ENCODE measurements at places on chromosomes 11 and 22.

DNA sequence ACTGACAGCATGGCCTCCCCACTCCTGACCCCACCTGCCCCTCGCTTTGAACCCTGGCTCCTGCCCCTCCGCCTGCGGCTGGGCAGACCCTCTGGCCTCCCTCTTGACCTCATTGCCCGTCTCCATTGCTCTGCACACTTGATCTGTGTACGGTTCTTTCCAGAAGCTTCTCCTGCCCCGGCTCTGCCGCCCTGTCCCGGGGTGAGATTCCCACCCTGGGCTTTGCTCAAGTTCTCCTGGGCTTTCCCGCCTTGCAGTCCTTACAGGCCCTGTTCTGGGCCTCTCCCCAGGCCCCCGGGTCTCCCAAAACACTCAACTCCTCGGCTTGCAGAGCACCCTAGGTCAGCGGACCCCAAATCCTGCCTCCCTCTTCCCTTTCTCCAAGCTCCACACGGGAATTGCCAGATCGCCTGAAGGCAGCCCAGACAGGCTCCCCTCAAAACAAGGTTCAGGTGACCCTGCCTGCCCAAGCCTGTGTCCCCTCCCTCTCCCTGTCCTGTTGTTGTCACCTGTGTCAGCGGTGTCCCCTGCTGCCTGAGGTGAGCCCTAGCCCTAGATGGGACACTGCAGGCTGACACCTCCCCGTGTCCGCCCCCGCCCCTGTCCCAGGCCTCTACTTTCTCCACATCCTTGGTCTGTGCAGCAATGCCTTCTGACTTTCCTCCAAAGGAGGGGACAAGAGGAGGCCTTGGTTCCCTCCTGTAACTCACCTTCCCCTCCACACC lies 1.5 kb downstream of the GAL start:
- no peak for DNase-seq

DNA sequence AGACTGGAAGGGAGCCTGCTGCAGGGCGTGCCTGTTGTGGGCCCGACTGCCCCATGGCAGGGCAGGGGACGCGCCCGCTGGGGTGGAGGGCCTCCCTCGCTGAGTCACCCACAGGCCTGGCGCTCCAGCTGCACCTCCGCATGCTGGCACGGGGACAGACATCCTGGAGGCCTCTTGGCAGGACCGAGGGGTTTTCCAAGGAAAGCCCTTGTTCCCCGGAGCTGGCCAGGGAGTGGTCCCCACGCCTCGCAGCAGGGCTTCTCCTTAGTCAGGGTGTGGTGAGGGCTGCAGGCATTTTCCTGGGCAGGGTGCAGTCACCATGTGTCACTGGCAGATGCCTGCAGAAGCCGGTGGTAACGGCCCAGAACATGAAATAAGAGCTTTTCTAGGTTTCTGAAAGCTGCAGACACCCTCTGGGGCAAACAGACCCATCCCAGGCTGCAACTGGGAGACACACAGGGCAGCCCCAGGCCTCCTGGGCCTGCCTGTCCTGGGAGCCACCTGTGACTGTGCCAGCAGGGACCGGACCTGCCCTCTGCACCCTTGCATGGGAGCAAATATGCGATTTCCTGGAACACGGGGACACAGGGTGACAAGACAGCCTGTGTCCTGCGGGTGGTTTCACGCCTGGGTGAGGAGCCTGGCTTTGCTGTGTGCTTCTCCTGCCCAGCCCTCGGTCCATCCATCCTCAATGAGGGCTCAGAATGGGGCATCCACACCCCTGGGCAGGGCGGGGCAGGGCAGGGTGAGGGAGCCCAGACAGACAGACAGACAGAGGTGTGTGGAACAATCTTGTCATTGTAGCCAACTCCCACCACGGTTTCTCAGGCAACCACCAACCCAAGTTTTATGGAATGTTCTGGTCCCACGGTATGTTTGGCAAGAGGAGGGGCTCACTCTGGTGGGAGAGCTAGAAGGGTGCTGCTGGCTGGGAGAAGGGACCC lies 43.2 kb upstream of the FADD start:
- no peak for DNase-seq

DNA sequence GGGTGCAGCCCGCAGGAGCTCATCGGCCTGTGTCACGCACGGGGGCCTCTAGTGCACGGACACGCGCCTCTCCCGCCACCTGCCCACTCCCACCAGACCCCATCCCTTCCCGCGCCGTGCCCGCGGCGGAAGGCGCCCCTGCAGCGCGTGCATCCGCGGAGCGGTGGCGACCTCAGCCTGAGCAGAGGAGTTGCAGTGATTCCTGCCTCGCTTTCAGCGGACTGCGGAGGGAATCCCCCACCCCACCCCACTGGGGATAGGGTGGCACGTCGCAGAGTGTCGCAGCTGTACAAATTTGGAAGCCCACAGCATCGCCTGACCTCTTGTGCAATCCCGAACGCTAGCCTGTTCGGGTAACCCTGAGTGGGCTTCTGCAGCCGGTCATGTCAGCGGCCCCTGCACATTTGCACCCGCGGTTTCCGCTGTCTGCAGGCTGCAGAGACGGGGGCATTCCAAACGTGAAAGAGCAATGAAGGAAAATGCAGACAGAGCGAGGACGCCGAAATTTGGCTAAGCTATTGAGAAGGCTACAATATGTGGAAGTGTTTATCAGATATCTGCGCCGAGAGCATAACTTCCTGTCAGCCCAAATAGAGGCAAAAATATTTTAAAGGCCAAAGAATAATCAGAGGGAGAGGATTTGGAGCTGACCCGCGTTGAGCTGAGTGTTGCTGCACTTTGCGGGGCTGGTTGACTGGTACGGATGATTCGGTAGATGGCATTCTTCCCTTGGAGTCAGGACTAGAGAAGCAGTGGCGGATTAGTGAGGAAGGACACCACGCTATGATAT lies 617 bp upstream of the ARHGAP20 start:
- DNase-seq: no peak

DNA sequence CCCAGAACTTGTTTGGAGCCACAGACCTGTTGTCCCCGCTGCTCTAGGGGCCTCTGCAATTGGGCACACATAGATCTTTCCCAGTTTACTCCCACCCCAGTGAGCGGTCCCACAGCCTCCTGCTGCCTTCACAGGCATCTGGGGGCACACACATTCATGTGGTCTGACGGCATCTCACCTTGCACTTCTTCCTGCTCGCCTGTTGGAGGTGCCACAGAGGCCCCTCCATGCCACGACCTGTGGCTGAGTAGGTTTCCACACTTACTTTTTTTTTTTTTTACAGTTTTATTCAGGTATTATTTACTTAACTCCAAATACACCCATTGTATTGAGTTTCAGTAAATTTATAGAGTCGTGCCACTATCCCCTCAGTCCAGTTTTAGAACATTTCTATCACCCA lies 68.9 kb upstream of the SEPTIN5 start:
- DNase-seq: no peak

DNA sequence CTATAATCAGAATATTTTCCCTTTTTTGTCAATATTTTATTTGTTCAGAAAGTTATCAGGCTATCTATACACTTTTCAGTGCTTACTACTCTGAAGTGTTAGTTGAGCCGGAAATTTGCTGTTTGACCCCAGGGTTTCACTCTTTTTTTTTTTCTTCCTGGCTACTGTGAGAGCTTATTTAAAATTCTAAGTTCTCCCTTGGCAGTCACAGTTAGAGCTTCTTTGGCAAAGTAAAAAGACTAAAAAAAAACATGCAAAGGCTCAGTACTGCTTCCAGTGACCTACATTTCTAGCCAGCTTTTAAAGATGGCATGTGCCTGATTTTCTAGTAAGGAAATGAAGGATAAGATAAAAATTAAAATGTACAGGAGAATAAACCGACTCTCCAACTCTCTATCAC lies 48.4 kb downstream of the ELP4 start:
- DNase-seq: no peak

GRCh38 chr11:79371152-79371551 lies 69.7 kb downstream of the TENM4 start:
- DNase-seq: no peak
